ENCODE measurements at places on chromosomes 7 and 10.

DNA sequence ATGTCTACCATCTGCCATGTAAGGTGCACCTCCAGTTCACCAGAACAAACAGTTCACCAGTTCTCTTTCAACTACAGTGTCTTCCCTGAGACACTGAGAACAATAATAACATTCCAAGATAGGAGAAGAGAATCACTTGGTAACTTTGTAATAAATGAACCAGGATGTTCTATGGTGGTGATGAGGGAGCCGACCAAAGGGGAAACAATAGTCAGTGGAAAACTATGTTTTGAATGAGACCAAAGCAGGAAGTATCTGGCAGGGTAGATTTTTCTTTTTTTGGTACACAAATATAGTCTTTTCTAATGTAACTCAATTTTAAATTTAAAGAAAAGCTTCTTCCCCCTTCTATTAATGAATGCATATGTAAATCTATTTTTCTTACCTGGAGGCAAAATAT is 20.0 kb downstream of the HYAL4 start:
- no peak for DNase-seq

DNA sequence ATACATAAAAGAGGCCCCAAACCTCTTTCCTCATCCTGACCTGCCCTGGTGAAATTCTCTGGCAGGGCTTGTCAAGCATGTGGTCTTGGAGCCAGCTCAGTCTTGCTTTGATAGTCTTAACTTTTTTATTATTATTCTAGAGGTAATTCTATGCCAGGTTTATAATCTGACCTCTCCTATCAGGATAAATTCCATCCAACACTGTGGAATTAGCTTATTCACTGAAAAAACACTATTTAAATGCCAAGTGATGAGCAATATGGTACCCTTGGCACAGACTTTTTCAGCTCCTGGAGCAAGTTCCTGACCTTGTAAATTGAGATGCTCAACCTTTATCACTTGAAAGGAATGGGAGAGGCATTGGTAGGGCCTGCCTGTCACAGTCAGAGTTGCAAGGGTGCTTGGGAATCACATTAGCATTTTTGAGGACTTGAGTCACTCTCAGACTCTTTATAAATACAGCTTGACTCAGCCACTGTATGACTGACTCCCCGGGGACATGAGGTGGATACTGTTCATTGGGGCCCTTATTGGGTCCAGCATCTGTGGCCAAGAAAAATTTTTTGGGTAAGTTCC is at the start of gene CPA4:
Gene CPA4 (plus strand): TSS at position 480 of the 576 bp plus-strand sequence. CDS start 20 bp downstream, at position 500.
- no peak for DNase-seq

DNA sequence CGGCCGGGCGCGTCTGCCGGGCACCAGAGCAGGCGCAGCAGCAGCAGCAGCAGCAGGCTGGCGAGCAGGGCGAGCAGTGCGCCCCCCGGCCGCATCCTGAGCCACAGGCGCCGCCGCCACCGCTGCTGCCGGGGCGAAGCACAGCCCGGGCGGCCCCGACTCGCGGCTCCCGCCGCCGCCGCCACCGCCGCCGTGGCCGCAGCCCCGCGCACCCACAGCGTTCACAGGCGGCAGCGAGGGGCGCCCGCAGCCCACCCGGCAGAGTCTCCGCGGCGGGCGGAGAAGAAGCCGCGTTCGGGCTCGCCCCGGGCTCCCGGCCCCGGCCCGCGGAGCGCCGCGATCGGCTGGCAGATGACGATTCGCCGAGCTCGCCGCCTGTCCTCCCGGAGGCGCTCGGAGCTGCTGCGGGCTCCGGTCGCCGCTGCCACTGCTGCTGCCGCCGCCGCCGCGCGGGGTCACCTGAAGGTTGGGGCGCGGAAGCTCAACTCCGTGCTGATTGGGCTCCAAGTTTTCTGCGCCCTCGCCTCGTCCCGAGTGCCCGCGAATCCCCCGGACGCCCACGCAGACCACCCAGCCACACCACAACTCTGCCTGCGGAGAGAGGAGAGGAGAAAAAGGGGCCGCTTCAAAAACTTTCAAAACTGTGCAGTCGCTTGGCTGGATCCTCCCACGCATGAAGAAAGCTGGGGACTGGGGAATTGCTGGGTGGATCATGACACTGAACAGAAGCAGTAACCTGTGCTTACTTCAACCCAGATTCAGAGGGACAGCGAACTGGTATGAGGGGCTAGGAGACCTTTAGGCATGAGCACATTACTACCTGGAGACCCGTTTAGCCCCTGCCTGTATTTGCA is at the start of gene ST8SIA6:
Gene ST8SIA6 (minus strand): TSS at position 435 of the 854 bp plus-strand sequence. CDS start 340 bp downstream, at position 95.
- peak; percentile 30 for DNase-seq

- no peak for DNase-seq
Observed at GRCh38 chr7:117053432-117053831, 100.1 kb downstream of the ST7 start.

DNA sequence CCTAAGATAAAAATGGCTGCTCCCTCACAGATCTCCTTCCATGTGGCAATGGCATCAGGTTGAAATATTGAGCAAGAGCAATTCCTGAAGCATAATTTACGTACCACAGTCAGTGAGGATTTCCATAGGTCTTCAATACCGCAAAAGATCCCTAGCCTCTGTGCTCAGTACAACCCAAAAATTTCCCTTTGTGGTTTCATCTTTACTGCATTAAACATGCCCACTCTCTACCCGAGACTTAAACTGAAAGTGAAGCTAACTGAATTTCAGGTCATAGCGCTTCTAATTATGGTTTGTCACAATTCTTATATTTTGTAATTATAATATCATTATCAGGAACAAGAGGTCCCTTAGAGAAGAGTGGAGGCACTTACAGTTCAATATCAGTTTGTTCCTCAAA is 1071.1 kb downstream of the XPNPEP1 start:
- DNase-seq, result no peak

- no peak for DNase-seq
Observed at GRCh38 chr7:149620961-149621360, 123.4 kb upstream of the ZNF746 start.

DNA sequence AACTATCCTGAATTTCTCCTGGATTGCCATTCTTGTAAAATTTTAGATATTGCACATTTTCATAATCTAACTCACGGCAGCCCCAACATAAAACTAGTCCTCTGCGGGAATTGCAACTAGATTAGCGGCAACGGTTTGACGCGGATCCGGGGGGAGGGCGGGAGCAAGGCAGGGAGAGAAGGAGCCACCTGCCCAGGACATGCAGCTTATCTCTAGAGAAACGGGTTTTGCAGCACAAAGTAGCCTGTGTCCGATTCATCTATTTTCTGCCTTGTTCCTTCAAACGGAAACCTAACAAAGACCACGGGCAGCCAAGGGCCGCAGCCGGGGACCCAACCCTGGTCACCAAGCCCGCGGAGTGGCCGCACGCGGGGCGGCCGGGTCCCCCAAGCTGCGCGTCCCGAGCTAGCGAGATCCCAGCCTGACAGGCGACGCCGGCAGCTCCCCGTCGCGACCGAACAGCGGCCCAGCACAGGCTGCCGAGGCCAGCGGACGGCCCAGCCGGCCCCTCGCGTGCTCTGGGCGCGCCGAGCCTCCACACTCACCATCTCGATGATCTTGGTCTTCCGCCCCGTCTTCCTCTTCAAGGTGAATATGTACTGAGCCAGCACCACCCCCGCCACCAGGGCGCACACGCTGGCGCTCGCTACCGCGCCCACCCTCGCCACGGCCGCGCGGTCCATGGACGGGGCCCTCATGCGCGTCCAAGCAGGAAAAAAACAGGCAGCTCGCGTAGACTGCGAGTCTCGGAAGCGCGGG is at the start of gene NT5C3A:
Gene NT5C3A (minus strand): TSS at position 754 of the 759 bp plus-strand sequence. CDS start 71 bp downstream, at position 683.
- peak; percentile 44 for DNase-seq

DNA sequence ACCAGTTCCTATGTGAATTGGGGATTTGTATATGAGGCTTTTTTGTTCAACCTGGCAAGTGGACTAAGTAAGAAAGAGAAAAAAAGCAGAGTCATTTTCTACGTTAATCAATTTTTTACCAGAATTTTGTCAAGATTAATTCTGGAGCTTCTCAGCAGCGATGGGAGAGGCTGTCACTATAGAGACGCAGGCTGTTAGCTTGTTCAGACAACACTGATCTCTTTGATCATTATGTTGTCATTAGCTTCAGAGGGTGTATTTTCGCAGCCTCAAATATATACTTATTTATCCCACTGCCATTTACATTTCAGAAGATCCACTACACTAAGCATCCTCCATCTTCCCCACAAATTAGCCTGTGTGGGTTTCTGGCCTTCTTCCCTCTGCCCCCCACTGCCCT is 196.7 kb upstream of the PFKP start:
- no peak for DNase-seq

GRCh38 chr7:45970454-45970853 is 49.4 kb upstream of the IGFBP3 start:
- DNase-seq, result no peak

DNA sequence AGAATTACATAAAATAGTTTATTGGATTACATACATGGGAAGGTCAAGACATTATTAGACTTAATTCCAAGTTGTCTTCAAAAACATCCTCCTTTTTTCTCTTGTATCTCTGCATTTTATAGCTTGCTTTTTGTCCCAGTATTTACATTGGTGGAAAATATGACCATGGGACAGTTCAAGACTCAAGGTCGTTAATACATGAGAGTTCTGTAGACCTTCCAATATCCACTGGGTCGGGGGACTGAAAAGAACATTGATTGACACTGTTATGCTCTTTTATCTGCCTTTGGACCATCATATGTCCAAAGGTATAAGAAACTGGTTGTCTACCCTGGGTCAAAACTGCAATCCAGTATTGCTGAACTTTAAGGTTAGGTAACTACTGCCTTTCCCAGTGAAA is 36.7 kb downstream of the AKR1C4 start:
- no peak for DNase-seq

GRCh38 chr7:137838706-137839315 is 8.0 kb downstream of the DGKI start:
- no peak for DNase-seq

DNA sequence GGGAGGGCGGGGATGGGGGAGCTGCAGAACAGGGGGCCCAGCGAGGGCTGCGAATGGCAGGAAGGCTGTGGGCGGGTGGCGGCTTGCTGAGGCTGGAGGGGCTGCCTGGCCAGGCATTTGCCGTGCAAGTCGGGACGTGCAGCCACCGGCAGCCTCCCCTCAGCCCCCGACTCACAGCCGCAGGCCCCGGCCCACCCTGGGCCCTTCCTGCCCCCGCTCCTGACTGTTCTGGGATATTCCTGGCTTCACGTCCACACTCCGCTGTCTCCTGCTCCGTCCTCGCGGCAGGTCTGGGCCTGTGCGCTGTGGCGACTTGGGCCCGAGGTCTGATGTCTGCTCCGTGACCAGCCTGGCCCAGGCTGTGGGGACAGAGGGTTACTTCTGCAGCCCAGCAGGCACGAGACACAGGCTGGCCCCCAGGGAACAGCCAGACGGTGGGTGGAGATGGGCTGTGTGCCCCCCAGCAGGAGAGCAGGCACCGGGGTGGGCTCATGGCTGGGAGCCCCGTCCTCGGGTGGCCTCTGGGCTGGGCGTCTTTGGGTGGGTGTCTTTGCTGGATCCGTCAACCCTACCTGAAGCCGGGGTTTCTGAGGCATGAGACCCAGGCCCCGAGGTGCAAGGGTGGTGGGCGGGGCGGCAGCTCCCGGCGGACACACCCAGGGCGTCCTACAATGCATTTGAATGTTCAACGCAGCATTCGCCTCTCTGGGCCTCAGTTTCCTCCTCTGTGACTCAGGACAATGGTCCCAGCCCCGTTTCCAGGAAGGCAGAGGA is 86.5 kb downstream of the FOXL3 start:
- no peak for DNase-seq

DNA sequence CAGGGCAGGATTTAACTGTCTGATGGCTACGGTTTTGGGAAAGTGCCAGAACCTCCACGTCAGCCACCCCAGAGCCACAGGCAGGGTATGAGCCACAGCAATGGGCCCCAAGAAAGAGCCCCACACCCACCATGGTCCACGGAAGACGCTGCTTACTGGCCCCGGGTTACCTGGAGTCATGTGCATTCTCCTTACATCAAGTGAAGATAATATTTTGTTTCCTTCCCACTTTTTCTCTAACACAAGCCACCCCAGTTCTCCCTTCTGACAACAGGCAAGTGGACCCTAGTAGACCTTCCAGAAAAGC is 67.1 kb downstream of the PRKAG2 start:
- no peak for DNase-seq

DNA sequence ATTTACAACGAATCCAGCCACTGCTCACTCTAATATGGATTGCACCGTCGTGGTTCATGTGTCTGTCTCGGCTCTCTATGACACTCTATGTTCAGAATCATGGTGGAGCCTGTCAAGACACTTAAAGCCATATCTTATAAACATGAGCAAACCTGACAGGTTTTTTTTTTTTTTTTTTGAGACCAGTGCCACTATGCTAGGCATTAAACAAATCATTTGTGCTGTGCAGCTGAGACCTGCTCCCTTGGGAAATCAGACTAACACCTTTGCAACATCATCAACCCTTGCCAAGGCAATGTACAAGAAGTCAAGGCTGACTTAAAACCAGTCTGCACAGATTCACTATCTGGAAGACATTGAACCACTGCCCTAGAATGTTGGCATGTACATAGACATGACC is 181.2 kb upstream of the ANK3 start:
- no peak for DNase-seq

GRCh38 chr7:2403718-2404648 is 572 bp downstream of the CHST12 start:
- peak; percentile 45 for DNase-seq

- no peak for DNase-seq
Observed at GRCh38 chr10:78207216-78207615, 173.6 kb downstream of the RPS24 start.
